ENCODE measurements at places on chromosomes 12 and 14.

- DNase-seq, result no peak
These were observed 192.8 kb downstream of the ZFP36L1 start for GRCh38 chr14:68599896-68600610.

- no peak for DNase-seq
These were observed 11.6 kb downstream of the RAP1B start for GRCh38 chr12:68622250-68622649.

DNA sequence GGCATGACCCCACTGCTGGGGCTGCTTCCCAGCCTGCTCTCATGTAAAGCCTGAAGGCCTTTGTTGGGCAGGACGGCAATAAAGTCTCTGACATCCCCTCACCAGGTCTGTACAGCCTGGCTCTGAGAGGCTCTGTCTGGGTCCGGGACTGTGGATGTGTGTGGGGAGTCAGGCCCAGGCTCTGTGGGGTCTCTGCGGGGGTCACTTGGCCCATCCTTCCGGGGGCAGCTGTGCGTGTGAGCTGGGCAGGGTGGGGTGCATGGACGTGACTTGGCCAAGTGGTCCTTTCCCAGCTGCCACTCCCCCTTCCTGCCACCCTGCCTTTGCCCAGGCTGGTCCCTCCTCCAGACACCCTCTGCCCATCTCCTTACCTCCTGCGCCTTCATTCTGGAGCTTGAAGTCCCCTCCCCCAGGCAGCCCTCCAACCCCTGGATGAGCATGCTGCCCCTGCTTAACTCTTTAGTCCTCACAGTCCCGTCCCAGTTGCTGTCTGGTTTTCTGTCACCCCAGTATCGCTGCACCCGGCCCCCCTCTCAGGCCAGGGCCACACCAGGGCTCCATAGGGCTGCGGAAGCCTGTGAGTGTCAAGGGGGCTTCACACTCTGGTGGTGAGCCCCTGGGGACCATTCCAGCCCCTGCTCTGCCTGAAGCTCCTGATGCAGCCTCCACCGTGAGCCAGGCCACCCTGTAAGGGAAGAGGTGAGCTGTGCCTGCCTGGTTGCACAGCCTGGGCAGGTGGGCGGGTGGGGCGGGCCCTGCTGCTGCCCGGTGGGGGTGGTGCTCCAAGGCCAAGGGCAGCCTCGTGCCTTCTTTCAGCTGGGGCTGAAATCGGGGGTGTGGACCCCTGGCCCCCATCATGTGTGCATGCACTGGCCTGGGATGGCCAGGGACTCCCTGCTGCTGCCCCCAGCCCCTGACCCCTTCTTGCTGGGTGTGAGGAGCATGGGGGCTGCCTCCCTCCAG, 25.5 kb upstream of the KIF26A start:
- no peak for DNase-seq

DNA sequence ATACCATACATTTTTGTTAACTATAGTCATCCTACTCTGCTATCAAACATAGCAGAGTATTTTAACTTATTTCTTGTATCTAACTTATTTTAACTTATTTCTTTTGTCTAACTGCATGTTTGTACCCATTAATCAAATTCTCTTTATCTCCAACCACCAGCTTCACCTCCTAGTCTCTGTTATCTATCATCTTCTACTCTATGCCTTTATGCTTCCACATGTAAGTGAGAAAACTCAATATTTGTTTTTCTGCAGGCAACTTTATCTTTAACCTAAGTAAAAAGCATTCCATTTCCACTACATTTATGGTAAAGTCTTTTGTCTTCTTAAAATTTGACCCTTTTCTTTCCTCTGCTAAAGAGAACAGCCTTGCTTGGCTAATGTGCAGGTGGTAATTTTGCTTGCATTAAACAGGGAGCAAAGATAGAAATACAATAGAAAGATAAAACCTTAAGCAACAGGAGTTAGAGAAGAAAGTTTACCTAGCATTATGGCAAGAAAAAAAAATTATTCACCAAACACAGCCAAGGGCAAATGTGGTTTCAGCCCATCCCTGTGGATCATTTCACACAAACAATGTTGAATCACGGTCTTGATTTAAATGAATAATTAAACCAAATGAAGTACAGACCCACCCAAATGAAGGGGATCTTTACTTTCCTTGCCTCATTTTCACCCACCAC, 110.9 kb upstream of the TSPAN8 start:
- DNase-seq, result no peak

GRCh38 chr14:97298331-97298730, 501.1 kb downstream of the VRK1 start:
- no peak for DNase-seq

- no peak for DNase-seq
These were observed 178.6 kb downstream of the DUSP6 start for GRCh38 chr12:89173678-89174077.

DNA sequence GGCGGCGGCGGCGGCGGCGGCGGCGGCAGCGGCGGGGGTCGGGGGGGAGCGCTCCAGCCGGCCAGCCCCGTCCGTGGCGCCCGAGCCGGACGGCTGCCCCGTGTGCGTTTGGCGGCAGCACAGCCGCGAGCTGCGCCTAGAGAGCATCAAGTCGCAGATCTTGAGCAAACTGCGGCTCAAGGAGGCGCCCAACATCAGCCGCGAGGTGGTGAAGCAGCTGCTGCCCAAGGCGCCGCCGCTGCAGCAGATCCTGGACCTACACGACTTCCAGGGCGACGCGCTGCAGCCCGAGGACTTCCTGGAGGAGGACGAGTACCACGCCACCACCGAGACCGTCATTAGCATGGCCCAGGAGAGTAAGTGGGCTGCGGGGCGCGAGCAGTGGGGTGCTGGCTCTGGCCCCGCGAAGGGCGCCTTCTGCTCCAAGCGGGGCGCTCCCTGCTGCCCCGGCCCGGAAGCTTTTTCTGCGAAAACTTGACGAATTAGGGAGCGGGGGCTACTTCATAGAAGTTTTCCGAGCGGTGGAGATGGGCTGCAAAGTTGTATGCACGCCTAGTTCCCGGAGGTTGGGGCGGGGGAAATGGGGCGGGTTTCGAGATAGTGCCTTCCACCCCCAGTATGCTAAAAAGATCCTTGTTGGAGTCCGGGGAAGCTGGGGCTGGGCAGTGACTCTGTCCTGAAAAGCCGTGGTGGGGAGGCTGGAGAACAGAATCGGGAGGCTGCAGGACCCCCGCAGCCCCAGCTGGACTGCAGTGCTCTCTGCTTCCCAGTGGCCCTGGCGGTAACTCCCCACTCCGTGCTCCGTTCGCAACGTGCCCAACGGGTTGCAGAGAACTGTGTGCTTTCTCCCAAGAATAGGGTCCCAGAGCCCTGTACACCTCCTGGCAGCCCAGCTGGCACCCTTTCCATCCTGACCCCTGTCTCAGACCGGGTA, 751 bp downstream of the GDF11 start:
- no peak for DNase-seq

- no peak for DNase-seq
These were observed 20.3 kb upstream of the RAD52 start for GRCh38 chr12:969821-970220.

GRCh38 chr14:75720116-75720515, 59.1 kb downstream of the TTLL5 start:
- no peak for DNase-seq

DNA sequence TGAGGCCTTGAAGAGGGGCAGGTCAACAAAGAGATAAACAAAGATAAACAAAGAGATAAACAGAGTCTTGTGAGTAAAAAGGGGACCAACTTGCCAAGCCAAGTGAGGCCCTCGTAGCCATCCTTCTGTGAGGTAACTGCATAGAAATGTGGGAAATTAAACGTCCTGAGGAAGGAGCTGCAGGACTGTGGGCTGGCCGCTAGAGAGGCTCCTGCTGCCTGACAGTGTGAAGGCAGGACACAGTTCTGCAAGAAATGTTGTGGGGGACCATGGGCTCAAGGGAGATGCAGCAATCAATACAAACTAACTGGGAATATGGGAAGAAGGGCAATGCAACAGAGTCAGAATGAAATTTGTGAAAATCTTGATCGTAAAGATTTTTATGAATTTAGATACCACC, 91.9 kb downstream of the SLC8A3 start:
- no peak for DNase-seq

DNA sequence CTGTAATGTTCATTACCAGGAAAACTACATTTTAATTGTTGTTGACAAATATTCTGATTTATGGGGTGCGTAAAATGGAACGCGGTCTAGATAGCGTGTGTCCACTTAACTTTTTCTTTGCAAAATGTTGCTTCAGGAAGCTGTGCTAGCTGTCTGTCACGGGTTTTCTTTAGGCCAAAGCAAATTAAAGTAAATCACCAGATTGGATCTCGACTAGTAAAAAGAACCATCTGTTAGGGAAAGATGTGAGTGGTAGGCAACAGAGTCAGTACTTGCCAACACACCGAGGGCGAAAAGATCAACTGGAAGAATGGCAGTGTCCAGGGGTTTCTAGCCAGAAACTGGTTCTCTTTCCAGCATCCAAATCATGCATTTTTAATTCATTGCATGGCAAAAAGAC, 404.9 kb upstream of the TMPO start:
- no peak for DNase-seq

GRCh38 chr12:56804684-56805083, 41.6 kb downstream of the HSD17B6 start:
- no peak for DNase-seq

- no peak for DNase-seq
These were observed 4.1 kb downstream of the GPRC5D start for GRCh38 chr12:12947902-12948301.

DNA sequence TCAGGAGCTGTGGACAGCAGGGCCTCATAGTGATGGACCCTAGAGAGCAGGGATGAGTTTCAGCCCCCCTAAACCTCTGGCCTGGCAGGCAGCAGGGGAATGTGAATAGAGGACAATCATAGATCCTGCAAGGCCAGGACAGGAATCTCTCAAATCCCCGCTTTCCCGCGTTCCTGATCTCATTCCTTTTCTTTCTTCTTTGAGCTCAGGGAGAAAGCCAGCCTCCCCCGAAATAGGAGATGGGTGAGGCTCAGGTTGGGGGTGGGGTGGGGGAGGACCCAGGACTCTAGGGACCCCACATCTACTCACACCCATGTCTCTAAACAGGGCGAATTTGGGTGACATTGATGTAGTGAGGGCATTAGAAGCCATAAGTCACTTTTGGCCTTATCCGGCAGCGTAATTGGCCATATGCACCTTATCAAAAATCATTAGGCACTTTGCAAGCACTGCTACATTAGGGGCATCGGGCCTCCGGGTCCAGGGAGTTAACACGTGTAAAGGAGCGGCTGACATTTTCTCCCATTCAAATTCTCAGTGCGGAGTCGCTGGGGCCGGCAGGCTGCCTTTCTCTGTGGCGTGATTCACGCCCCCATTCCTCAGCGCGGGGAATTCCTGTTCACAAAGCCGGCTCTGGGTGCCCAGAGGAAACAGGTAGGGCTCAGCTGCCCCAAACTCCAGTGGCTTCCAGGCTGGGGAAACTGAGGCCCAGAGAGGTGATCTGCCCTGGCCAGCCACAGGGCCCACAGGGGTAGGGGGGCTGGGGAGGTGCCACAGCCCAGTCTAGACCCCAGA, 1.5 kb downstream of the LHX5 start:
- DNase-seq, result no peak

GRCh38 chr12:117494833-117495655, 133.6 kb upstream of the NOS1 start:
- no peak for DNase-seq

DNA sequence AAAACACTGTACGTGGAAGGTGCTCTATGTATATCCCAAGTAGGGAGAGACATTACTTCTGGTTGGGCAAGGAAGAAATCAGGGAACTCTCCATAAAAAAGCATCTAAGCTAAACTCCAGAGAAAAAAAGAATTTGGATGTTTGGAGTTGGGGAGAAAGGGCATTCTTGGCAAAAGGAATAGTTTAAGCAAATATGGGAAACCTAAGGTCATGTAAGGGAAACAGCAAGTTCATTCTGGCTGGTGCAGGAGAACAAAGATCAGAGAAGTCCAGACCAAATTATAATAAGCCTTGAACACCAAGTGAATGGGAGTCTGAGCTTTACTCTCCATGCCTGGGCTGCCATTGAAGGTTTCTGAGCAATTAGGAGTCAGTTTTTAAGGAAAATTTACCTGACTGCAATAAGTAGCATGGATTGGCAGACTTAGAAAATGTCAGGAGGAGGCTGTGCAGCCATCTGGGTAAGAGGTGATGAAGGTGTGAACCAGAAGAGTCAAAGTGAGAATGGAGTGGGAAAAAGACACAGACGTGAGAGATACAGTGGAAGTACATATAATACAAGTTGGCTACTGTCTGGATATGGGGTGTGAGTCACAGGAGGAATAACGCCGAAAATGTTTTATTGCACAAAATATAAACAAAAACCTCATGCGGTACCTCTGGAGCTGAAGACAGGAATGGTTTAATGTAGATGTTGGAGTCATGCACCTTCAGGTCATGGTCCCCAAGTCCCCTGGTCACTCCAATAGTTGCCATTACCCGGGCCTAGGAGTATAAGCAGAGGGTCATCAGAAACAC, 222.6 kb downstream of the MON2 start:
- DNase-seq, result no peak

DNA sequence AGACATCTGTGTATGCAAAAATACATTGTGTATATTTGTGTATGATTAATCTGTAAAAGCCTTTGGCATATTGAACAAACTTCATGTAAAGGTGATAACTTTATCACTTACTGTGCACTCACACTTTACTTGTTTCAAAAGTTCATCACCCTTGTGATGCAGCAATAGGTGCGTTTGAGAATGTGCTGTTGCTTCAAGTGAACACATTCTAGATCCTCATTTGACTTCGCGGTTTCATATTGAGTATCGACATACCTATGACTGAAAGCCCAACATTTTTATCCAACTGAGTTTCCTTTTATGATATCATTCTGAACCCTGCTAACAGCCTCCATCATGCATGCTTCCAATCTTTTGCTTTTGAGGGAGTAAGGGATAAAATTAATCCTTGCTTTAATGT, 1086.9 kb downstream of the TMEM121 start:
- no peak for DNase-seq

- no peak for DNase-seq
These were observed 108.5 kb downstream of the SRGAP1 start for GRCh38 chr12:63952995-63953394.

DNA sequence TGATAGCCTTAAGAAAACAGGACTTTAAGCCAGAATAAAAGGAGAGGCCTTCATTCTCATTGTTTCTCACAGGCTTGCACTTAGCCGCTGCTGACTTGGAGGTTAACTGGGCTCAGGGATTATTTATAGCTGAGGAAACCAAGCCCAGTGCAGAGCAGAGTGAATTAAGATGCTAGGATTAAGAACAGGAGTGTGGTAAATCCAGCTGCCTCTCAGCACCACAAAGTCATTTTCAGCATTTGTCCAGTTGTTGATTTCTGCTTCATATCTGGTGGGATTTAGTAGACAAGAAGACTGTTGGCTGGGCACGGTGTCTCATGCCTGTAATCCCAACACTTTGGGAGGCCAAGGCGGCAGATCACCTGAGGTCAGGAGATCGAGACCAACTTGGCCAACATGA, 14.3 kb upstream of the KRT73 start:
- no peak for DNase-seq
